Kidney (tissue), 22 donors: ENCODE measurements at places on chromosomes 7 and 10. TPM values are rescaled to one million over a fixed set of nuclear protein-coding genes. Genes with fewer than 3 reads are reported as not detected.

DNA sequence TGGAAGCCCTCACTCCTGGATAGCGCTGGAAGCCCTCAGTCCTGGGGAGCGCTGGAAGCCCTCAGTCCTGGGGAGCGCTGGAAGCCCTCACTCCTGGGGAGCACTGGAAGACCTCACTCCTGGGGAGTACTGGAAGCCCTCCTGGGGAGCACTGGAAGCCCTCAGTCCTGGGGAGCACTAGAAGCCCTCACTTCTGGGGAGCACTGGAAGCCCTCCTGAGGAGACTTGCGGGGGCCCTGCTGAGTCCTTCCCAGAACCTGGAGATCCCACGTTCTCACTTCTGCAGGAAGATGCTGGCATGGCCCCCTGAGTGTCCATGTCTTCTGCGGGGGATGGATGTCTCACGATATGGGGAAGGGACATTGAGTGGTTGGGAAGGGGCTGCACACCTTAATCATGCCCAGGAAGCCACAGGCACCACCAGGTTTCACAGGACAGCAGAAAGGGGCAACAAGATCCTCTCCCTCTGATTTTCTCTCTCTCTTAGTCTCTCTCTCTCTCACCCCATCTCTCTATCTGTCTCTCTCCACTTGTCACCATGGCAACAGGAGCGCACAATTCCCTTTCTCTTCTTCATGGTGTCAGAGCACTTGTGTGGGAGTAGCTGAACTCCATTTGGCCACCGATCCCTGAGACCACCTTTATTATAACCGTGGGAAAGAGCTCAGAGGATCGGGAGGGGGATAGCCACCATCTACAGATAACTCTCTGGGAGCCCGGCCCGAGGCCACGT, 267.0 kb downstream of the TCERG1L start:
- no peak for DNase-seq

DNA sequence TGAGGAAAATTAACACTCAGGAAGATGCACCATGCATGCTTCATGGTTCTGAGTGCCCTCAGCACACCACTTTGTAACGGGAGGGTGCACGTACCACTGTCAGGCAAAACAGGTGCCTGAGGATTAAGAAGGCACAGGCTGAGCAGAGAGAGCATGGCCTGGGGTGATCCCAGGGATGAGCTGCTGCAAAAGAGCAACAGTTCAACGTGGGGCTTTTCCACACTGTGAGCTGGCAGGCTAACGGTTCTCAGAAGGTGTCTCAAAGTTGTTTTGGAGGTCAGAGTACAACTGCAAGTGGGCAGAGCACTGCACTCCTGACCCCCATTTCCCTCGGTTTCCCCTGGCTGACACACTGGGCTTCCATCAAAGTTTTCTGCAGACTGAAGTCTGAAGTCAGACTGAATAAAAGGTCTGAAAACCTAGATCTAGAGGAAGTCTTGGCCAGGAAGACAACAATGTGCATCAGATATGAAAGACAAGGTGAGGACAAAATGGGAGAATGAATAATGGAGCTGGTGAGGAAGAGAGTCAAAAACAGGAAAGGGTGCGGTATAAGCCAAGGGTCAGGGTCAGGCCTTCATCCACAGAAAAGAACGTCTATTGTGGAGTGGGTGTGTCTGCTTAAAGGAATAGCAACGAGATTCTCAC, 20.5 kb downstream of the ZNF438 start:
- DNase-seq = no peak

GRCh38 chr7:40879941-40880543, 745.2 kb downstream of the SUGCT start:
- DNase-seq = peak; percentile 24

DNA sequence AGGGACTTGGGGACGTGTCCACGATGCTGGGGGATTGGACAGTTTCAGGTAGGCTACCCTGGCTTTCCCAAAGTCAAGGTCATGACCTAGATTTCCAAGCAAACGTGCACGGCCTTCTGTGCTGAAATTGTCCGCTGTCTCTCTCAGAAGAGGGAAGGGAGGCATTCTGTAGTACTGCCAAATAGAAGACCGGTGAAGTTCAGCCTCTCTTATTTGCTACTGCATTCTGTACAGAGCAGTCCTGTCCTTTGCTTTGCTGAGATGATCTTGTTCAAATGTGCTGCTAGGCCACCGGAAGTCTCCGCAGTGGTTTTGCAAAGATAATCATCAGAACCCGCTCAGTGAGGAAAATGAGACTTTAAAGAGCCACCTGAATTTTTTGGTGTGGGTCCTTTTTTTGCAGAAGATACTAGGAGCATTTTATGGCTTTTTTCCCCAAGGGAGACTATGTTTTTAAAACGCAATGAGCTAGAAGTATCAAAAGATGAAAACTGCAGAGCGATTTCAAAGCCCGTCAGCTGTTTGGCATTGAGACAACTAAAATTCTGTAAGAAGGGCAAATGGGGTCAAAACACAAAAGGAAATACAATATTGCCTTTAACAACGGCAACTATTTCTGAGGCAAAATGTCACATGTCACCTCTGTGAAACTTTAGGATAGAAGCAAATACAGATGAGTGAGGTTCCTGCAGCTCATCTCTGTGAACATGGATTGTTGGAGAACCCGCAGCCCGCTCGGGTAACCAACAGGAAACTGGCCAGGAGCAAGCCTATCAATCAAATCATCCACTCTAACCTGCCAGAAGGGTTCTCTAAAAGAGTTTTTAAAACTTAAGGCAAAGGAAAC, 1.3 kb upstream of the NMT2 start:
- DNase-seq = no peak

LRRN3 gene
- total RNA-seq = 1.1 TPM

EPO gene
- not detected for total RNA-seq

CCZ1 gene
- 85.2 TPM for total RNA-seq
